Fibroblast of lung (primary cell): ENCODE measurements at places on chromosomes 1 and 21. TPM values are rescaled to one million over a fixed set of nuclear protein-coding genes. Genes with fewer than 3 reads are reported as not detected.

ARHGEF16 gene
- under 0.01 and 0.17 TPM in 2 replicates for total RNA-seq

ADCY10 gene
- total RNA-seq = under 0.01 and 0.17 TPM in 2 replicates

PAQR7 gene
- 11.6 and 15.9 TPM in 2 replicates for total RNA-seq

NUP210L gene
- under 0.01 and 0.17 TPM in 2 replicates for total RNA-seq

DNA sequence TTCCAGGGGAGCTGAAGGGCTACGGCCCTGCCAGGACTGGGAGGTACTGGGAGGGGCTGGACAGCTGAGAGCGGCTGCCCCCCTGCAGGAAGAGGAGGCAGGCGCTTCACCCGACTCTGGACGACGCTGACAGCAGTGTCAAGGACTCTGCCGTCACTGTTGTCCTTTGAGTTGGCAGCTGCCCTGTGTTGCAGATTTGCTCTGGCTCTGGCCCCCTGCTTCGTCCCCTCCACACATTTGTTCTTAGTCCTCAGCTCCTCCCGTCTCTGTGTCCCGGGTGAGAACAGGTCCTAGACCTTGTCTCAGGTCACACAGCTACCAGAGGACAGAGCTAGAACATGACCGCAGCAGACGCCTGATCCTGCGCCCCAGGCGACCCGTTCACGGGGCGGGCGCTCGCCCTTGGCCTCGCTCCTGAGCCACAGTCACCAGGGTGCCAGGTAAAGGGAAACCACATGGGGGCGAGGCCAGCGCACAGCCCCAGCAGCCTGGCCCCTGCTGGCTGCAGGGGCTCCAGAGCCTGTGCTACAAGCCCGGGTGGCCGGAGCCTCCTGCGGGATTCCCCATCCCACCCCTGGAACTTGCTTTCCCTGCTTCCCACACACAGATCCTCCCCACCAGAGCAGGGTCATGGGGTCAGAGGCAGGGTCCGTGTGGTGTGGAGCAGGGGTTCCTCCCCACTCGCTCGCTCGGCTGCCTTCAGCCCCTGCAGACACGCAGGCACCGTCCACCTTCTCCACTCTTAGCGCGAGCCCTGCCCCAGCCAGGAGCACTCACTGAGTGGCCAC, 10.7 kb upstream of the NPHP4 start:
- no peaks in the 10 kb centered on the region for H3K27me3 ChIP-seq
- no peak for DNase-seq
- H3K36me3 ChIP-seq = no peaks in the 10 kb centered on the region
- H3K4me3 ChIP-seq = no peak overlapping the region

- peak overlapping the region; percentile 93 for H3K4me3 ChIP-seq
- DNase-seq = no peak
- no peaks in the 10 kb centered on the region for H3K27me3 ChIP-seq
- H3K36me3 ChIP-seq = no peaks in the 10 kb centered on the region
- no peaks in the 10 kb centered on the region for H3K4me1 ChIP-seq
Observed at GRCh38 chr1:167716000-167716271, 5.8 kb upstream of the MPZL1 start.

DNA sequence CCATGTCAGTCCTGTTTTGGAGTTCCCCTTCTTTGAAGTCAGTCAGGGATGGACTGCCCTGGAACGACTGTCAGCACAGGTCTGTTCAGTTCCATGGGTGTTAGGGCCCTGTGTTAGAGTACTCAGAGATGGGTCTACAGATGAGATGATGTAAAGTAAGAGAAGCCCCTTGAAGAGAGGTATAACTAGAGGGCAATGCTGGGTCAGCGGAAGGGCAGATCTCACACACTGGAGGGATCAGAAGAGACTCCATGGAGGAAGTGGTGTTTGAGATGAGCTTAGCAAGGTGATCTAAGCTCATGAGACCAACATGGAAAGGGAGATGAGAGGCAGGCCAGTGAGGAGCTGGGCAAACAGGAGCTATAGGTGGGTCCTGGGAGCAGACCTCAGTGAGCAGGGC, 7.6 kb downstream of the PPFIA4 start:
- no peak overlapping the region for H3K4me3 ChIP-seq
- H3K4me1 ChIP-seq = peaks cover 13% of the 10 kb centered on the region
- H3K36me3 ChIP-seq = no peaks in the 10 kb centered on the region

GRCh38 chr1:184892116-184892515, 82.2 kb downstream of the NIBAN1 start:
- no peak for DNase-seq
- H3K36me3 ChIP-seq = no peaks in the 10 kb centered on the region
- no peak overlapping the region for H3K27ac ChIP-seq
- no peaks in the 10 kb centered on the region for H3K27me3 ChIP-seq
- H3K4me1 ChIP-seq = peaks cover 5% of the 10 kb centered on the region
- no peak overlapping the region for H3K4me3 ChIP-seq

DNA sequence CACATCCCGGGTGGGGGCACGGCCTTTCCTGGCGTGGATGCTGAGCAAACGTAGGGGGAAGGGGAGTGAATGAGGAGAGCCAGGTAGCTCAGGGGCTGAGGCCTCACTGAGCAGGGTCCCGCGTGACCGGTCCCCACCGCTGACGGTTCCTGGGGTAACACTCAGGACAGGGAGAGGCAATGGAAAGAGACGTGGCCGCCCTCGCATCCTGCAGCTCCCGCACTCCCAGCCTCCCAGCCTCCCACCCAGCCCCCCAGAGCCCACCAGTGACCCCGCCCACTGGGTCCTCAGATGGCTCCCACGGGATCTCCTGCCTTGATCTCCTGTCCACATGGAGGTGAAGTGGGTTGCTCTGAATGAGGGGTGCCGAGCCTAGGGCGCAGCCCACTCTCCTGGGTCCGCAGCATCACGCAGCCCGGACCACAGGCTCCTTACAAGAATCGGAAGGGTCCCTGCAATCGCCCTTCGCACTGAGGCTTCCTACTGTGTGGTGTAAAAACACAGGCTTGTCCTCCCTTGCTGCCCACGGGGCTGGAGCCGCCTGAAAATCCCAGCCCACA, 2.4 kb downstream of the TSPEAR start:
- H3K27me3 ChIP-seq = peaks cover 63% of the 10 kb centered on the region
- no peaks in the 10 kb centered on the region for H3K4me1 ChIP-seq

DNA sequence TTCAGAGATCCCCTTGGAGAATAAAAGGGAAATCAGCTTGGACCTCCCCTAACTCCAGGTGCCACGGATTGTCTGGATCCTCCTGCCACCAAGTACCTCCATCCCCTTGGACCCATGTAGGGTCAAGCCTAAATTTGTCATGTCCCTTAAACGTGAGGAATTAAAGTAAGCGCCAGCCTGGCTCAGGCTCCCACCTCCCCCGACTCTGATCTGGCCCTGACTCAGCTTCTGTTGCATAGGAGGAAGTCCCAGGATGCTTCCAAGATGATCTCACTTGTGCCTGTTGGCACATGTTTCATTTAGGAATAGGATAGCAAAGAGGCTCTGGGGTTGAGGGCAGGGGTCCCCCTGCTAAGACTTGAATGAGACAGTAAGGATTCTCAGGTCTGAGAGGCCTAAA, 231.9 kb upstream of the JUN start:
- peaks cover 18% of the 10 kb centered on the region for H3K4me1 ChIP-seq
- H3K27ac ChIP-seq = peak overlapping the region; percentile 67
- peak; percentile 85 for DNase-seq
- H3K27me3 ChIP-seq = no peaks in the 10 kb centered on the region

- no peak overlapping the region for H3K27ac ChIP-seq
- no peaks in the 10 kb centered on the region for H3K4me1 ChIP-seq
- no peaks in the 10 kb centered on the region for H3K36me3 ChIP-seq
- DNase-seq = no peak
- H3K27me3 ChIP-seq = peaks cover under 1% of the 10 kb centered on the region
- no peak overlapping the region for H3K4me3 ChIP-seq
Observed at GRCh38 chr1:2061065-2061778, 11.0 kb downstream of the PRKCZ start.

- peaks cover 9% of the 10 kb centered on the region for H3K36me3 ChIP-seq
- no peak overlapping the region for H3K27ac ChIP-seq
- H3K4me1 ChIP-seq = no peaks in the 10 kb centered on the region
Observed at GRCh38 chr1:37824001-37824400, 16.0 kb upstream of the YRDC start.

DNA sequence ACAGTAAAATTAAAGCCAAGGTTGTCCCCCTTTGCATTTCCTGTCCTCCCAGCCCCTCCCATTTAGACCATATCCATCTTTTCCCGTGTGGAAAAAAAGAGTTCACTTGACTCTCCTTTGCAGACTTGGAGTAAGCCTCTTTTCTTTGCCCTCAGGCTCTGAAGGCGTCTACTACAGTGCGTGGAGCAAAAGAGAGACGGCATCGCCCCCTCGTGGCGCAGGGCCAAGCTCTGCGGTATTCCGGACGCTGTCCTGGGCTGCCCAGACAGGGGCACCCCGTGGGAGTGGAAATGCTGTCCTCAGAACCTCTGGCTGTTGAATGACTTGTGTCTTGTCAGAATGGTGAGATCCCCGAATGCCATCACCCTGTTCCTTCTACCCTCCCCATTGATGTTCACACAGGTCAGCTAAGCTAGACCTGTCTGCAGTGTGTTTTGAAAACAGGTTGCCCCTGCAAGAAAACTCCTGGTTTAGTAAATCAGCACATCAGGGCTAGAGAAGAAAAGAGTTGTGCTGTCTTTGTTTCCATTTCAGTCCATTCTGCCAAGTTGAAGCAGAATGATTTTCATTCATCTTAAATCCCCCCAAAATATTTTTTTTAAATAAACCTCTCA, 12.3 kb upstream of the GJA8 start:
- H3K4me3 ChIP-seq = no peak overlapping the region
- H3K4me1 ChIP-seq = no peaks in the 10 kb centered on the region
- H3K36me3 ChIP-seq = no peaks in the 10 kb centered on the region
- H3K27ac ChIP-seq = no peak overlapping the region
- H3K27me3 ChIP-seq = no peaks in the 10 kb centered on the region

- H3K4me1 ChIP-seq = no peaks in the 10 kb centered on the region
- no peak overlapping the region for H3K27ac ChIP-seq
- no peaks in the 10 kb centered on the region for H3K27me3 ChIP-seq
- H3K36me3 ChIP-seq = no peaks in the 10 kb centered on the region
- no peak for DNase-seq
Observed at GRCh38 chr1:67579623-67580394, 105.2 kb upstream of the GADD45A start.

DNA sequence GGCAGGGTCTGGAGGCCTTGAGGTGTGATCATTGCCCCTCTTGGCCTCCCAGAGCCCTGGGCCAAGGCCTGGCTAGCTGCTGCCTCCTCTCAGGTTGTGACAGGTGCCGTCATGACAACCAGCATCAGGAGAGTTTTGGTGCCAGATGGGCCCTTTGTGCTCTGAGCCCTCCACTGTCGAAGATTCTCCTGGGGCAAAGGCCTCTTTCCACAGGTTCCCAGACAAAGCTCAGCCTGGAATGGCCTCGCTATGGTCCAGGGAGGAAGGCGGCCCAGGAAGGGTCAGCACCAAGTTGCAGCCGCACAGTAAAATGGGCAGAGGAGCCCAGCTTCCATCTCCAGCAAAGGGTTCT, 78.4 kb downstream of the ALPL start:
- peaks cover 4% of the 10 kb centered on the region for H3K4me1 ChIP-seq
- no peak for DNase-seq
- no peaks in the 10 kb centered on the region for H3K36me3 ChIP-seq
- H3K27me3 ChIP-seq = peaks cover 8% of the 10 kb centered on the region
